ENCODE measurements at places on chromosomes 6 and 20.

DNA sequence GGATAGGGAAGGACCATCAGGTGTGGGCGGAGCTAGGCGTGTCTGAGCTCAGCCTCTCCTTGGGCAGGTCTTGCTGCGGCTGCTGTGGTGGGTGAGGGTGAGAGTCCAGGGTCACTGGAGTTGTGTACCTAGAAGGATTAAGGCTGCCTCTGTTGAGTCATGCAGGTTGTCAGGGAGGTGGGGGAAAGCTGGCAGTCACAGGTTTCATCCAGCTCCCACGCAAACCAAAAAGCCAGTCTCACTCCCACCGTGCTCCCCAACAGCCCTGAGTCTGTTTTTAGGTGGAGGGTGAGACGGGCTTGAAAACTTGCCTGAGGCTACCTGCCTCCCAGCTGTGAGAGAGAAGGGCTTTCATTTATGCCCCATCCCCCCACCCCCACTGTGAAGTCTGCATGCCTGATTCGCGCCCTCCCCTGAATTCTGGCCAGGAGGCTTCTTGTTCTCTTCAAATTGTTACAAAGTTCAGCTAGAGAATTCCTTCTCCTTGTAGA, 161.5 kb downstream of the MYLK4 start:
- no peak for DNase-seq

GRCh38 chr6:40791004-40791403, 203.8 kb upstream of the LRFN2 start:
- no peak for DNase-seq

GRCh38 chr6:71347119-71347518, 58.5 kb downstream of the OGFRL1 start:
- no peak for DNase-seq

- DNase-seq, result no peak
These were observed 97.6 kb downstream of the ELOVL5 start for GRCh38 chr6:53251033-53251672.

Data from bone marrow (tissue), 2 donors.